ENCODE measurements at places on chromosomes 5 and 9.

- no peak for DNase-seq
Observed at GRCh38 chr9:126857261-126857960, 3.0 kb upstream of the ZBTB34 start.

- peak; percentile 47 for DNase-seq
Observed at GRCh38 chr5:71651579-71651978, 64.4 kb downstream of the MCCC2 start.

DNA sequence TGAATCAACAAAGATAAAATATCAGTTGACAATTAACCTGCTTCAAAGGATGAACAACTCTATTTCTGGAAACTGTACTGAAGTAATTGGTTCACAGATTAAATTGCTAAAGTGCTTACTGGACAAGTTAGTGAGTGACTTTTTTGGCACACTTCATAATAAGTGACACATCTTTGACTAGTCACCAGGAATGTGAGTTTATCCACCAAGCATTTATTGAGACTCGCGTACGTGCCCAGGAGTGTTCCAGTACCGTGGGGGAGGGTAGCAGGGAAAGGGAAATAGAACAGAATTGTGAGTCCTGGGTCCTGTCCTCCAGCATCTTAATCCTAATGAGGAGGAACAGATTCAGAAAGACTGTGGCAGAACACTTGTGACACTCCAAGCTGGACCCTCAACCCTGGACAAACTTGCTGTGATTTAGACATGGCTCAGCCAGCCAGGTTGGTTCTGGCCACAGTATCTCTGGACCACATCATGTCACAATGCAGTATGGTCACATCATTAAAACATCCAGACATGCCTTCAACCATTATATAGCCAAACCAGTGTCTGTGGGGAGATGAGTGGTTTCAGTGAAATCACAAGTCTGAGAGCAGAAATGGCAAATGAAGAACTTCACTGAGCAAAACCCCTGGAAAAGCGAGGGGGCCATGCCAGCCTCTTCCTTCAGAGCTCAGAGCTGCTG lies 623.1 kb downstream of the BNC2 start:
- no peak for DNase-seq

GRCh38 chr5:156685481-156685880 lies 164.6 kb upstream of the PPP1R2B start:
- no peak for DNase-seq

DNA sequence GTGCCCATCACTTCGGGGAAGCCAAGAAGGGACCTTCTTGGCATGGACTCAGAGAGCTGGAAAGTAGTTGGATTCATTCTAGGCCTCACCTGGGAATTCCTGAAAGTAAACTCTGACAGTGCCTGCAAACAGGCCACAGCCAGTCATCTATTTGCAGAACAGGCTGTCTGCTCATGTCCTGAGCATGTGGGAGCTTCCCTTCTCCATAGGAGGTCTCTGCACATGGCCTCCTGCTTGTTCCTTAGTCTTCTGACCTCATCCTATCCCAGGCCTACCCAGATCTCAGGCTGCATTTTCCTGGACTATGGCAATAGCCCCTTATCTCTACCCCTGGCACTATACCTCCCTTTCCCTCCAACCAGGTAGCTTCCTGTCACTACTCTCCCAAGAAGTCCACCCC lies 67.2 kb upstream of the FSTL4 start:
- no peak for DNase-seq

DNA sequence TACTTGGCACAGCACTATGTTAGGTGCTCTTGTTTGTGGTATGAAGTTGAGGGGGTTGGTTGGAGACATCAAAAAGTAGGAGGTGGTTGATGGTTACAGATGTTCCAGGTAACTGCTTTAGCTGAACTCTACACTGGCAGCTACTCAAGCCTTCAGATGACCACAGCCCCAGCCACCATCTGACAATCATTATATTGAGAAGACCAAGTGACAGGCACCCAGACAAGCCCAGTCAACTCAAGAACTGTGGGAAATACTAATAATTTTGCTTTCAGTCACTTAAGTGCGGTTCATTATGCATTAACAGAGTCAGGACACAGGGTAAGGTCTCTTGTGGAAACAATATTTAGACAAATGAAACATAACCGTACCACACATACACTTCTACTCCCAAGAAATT lies 38.9 kb upstream of the SLIT3 start:
- DNase-seq = no peak

GRCh38 chr5:170265522-170265921 lies 32.1 kb downstream of the LCP2 start:
- no peak for DNase-seq

DNA sequence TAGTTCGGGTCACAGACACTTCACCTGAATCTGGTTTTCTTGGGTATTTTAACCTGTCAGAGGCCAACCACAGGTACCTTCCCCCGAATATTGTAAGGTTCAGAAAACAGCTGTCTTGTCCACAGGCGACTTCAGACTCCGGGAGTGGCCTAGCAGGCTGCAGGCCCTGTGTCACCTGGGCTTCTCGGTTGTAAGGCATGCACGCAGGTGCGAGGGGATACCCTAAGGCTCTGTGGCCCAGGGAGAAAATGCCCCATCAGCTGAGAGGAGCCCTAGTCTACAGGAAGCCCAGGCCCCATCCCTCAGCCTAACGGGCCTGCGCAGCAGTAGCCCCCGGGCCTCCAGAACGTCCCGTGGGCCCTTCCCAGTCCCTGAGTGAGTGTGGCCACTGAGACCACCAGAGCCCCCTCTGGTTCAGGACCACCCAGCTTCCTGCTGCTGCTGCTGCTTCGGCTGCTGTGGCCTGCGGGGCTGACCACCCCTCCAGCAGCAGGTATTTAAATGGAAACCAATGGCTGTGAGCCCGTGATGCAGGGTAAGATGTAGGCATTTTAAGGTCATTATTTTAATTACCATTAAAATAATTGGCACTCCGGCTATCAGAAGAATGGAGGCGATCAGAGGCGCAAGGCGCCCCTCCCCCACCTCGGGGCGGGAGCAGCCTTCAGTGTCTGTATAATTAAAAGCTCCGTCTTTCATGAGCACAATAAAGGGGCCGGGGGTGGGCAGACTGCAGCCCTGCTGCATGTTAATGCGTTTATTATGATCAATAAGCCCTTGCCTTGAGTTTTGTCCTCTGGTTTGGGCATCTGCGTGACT lies 65.4 kb downstream of the PSMB7 start:
- DNase-seq = no peak

DNA sequence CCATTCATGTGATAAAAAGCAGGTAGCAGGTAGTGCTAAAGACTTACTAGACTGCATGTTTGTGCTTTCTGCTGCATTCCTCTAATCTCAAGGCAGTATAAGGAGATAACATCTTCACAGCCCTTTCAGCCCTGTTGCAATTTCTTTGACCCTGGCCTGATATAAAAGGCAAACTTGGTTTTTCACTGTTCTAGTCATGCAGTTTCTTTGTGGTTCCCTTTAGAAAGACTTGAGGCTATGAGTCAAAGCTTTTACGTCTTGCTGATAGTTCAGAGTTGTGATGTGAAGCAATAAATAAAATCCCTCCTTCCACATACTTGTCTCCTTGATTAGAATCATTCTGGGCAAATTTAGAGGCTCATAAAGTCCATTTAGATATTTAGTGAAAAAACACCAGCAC lies 88.6 kb upstream of the CDKN2B start:
- no peak for DNase-seq

- no peak for DNase-seq
Observed at GRCh38 chr9:115883467-115884329, 269.9 kb upstream of the PAPPA start.

DNA sequence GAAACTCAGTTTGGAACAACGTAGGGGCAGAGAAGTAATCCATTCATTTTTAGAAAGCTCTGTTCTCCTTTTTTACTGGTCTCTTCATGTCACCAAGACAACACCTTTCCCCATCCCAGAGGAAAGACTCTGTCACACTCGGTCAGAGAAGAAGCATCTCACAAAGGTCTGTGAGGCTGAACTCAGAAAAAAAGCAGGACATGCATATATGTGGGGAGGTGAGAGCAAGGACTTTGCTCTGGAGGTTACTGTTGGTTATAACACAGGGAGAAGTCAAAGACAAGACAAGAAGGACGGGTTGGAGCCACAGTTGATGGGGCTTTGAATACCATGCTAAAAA lies 19.2 kb upstream of the MTMR12 start:
- no peak for DNase-seq

GRCh38 chr5:59773294-59773693 lies 120.2 kb downstream of the PDE4D start:
- DNase-seq = no peak

GRCh38 chr5:177162379-177162778 lies 28.8 kb downstream of the NSD1 start:
- DNase-seq = no peak

GRCh38 chr5:180338001-180338707 lies 15.0 kb downstream of the GFPT2 start:
- no peak for DNase-seq

DNA sequence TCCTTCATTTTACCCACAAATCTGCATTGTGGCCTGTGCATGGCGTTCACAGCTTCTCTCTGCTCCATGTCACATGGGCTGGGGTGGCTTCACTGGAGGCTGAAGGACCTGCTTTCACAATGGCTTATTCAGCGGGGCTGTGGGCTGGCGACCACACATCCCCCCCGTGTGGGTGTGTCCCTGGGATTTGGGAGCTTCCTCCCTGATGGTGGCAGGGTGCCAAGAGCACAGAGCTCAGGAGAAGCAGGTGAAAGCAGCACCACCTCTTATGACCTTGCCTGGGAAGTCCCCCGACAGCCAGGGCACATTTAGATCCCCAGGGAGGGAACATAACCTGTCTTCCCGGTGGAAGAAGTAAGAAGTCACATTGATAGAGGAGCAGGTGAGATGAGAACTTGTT lies 5.0 kb upstream of the MED10 start:
- DNase-seq = no peak

DNA sequence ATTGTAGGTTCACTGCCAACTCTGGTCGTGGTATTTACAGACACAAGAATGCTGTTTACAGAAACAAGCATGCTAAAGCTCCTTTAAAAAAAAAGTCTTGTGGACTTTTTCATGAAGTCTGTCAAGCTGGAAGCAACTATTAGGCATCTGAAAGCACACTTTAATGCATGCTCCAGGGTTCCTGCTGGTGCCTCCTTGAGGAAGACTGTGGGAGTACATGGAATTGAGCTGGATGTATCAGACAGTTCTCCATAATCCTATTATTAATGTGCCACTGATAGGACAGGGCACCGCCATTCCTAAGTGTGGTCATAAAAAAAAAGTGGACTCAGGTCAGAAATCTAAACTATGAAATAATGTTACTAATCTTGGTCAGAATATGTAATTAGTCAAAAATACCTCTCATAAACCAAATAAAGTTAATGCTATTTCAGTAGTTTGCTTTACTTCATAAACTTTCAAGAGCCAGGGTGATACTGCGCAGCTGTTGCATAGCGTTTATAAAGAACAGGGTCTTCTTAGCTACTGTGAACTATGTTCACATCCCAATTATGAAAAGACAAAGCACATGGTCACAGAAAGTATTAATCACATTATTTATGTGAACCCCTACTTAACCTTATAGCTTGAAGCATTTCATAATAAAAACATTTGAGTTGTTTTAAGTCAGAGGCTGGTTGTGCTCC lies 390.8 kb upstream of the PTGER4 start:
- DNase-seq = no peak

DNA sequence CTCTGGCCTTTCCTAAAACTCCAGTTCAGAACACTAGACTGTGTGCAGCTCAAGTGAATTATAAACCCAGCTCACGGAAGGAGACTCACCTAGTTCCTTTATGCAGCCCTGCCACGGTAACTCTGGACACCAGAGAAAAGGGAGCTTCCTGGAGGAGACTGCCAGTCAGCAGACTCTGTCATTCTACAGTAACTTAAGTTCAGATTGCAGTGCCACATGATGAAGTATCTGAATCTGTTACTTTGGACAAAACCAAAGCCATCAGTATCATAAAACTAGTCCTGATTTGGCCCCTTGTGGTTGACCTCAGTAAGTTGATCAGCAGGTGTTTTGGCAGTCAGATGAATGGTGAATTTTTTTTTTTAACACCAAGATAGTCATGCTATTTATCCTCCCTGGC lies 2.7 kb downstream of the MTRR start:
- no peak for DNase-seq

DNA sequence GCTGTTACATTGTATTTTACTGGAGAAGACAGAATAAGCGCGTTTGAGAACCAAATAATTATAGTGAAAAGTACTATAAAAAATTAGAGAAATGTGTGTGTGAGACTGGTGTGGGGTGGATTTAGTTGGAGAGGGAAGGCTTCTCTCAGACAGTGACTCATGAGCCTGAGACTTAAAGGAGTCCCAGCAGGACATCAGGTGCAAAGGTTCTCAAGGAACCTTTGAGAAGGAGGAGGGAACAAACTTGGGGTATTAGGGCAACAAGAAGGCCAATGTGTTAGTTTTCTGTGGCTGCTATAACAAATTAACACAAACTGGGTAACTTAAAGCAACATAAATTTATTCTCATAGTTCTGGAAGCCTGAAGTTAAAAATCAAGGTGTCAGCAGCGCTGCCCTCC lies 4.9 kb downstream of the DDX4 start:
- DNase-seq = no peak

- DNase-seq = no peak
Observed at GRCh38 chr5:72845889-72846288, 29.4 kb downstream of the TNPO1 start.

- no peak for DNase-seq
Observed at GRCh38 chr5:92544036-92544435, 1037.0 kb downstream of the NR2F1-AS1 start.

DNA sequence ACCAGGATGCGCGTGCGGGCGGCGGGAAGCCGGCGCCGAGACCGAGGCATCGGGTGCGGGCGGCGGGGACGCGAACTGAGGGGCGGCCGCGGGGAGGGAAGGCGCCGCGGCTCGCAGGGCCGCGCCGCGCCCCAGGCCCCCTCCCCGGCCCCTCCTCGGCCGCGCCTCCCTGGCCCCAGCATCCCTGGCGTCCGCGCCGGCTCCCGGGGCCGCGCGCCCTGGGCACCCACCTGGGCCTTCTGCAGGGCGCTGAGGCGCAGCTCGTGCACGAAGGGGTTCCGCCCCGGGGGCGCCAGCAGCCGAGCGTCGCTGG lies 324 bp downstream of the LPCAT1 start:
- DNase-seq = no peak

DNA sequence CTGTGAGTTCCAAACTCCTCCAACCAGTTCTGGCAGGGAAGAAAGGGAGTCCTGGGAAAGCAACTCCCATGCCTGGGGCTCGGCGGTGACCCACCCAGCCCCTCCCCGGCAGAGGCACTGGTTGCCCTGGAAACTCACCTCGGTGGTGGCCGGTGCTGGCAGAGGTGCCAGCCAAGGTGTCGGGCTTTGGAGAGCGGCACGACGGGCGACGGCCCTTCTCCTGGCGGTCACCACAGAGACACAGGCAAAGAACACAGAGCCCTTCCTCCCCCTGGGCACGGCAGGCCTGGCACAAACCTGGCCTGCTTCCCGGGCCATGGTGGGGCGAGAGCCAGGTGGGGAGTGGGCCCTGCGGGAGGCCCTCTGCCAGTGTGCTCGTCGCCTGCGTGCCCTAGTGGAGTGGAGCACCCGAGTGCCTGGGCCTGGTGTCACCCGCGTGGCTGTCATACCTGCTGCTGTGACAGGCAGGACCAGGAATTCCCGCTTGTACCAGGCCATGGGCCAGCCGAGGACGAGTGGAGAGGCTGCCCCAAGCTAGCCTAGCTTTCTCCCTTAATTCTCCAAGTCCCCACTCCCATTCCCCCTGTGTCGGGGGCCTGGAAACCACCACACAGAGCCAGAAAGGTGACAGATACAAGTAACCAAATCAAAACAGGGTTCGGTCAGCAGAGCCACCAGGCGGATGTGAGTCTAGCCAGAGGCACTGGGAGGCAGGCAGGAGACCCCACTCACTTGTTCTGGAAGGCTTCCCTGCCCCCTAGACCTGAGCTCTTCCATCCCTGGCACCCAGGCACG lies 8.2 kb upstream of the RALGDS start:
- DNase-seq = no peak

GRCh38 chr9:107952773-107953172 lies 463.2 kb upstream of the KLF4 start:
- no peak for DNase-seq

Measured in activated CD4-positive, alpha-beta T cell treated with anti-CD3 and anti-CD28 coated beads, Interleukin-2, amount 50 U/mL, for 48 hours (primary cell).